Activated T-cell treated with anti-CD3 and anti-CD28 coated beads for 4 hours (primary cell): ENCODE measurements at places on chromosomes 3 and 15.

DNA sequence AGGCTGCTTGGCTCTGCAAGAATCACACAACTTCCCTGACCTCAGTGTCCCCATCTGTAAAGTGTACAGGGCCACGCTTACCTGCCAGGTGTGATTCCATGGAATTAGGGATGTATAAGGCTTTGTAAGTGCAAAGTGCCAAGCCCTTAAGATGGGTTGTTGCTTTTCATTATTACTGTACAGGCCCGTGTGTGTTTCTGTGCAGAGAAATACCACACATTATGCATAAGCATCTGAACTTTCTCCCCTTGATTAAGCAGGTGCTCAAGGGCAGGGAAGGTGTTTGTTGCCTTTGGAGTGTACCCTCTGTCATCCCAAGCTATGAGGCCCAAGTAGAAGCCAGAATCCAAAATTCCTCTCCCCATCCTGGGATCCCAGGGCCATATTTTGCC, 13.6 kb upstream of the HRH1 start:
- DNase-seq = no peak

- no peak for DNase-seq
Measured at GRCh38 chr3:8657804-8658305, 13.3 kb upstream of the SSUH2 start.

DNA sequence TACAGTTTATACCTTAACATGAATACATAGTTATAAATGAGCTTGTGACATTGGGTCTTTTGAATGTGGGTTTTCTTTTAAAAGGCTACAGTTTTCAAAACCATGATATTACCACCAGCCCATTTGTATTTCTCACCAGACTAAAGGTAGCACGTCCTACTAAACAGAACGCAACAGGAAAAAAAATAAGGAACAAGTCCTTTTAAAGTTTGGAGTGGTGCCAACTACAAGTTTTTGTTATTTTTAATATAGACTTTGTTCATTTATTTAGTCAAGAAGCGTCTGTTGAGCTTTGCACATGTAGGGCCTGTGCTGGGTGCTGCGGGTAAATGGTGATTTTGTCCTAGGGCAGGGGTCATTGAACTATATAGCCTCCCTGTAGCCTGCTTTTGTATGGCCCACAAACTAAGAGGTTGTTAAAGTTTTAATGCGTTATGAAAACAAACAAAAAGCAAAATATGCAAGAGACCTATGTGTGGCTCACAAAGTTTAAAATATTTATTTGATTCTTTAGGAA, 164.4 kb downstream of the GHSR start:
- no peak for DNase-seq

- no peak for DNase-seq
Measured at GRCh38 chr3:59161048-59161447, 111.2 kb upstream of the CFAP20DC start.

DNA sequence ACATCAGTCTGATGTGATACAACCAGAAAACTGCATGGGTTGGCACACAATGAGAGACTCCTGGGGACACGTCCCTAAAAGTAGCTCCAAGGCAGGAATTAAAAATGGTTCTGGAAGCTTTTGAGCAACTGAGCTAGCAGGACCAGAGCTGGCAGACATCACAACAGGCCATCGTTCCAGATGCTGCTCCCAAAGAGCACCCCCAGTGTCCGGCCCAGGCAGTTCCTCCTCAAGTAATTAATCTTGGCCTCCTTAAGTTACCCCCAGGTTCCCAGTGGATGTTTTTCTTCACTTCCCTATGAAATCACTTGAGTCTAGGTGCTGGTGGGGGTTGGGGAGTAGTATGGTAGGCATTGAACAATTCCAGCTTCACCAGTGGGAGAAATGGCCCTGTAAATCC, 711.6 kb downstream of the MECOM start:
- DNase-seq = no peak

- no peak for DNase-seq
Measured at GRCh38 chr15:90063770-90064247, 38.5 kb downstream of the IDH2 start.
